Ascending aorta (tissue), 2 donors: ENCODE measurements at places on chromosomes 2 and 18. TPM values are rescaled to one million over a fixed set of nuclear protein-coding genes. Genes with fewer than 3 reads are reported as not detected.

DNA sequence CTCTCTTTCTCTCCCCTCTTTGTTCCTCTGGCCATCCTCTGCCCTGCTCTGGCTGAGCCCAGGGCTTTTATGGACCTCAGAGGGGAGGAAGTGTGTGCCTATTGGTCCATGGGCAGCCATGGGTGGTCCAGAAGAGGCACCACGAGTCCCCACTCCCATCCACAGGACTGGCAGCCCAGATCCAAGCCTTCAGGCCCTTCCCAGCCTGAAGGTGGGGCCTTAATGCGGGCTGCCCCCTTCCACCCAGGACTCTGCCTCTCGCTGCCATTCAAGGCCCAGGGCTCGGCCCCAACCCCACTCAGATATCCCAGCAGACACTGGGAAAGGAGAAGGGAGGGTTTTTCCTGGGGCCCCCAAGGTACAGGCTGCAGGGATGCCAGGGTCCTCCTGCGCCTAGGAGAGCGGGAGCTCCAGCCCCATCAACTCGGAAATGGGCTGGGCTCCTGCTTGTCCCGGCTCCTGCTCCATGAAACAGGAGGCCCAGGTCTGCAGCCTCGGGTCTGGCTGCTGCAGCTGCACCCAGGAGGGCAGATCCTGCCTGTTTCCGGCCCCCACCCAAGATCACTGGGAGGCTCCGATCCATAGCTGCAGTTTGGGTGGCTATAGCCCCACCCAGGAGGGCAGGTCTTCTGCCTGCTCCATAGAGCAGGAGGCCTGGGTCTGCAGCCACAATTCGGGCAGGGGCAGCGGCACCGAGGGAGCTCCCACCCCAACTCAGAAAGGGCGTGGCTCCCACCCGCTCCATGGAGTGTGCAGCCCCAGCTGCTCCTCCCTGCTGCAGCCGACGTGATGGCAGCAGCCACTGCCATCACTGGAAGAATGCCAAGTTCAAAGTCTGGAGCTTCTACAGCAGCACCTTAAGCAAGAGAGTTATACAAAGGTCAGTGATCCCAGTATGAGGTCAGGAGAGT is 116.6 kb upstream of the RBBP8 start:
- no peak overlapping the region for H3K27ac ChIP-seq
- no peaks in the 10 kb centered on the region for H3K27me3 ChIP-seq
- H3K36me3 ChIP-seq: no peaks in the 10 kb centered on the region
- H3K4me1 ChIP-seq: no peaks in the 10 kb centered on the region

GRCh38 chr18:79260510-79260909 is 135.2 kb upstream of the NFATC1 start:
- peaks cover 2% of the 10 kb centered on the region for H3K36me3 ChIP-seq
- H3K27ac ChIP-seq: no peak overlapping the region
- H3K4me1 ChIP-seq: no peaks in the 10 kb centered on the region
- no peak for DNase-seq

DNA sequence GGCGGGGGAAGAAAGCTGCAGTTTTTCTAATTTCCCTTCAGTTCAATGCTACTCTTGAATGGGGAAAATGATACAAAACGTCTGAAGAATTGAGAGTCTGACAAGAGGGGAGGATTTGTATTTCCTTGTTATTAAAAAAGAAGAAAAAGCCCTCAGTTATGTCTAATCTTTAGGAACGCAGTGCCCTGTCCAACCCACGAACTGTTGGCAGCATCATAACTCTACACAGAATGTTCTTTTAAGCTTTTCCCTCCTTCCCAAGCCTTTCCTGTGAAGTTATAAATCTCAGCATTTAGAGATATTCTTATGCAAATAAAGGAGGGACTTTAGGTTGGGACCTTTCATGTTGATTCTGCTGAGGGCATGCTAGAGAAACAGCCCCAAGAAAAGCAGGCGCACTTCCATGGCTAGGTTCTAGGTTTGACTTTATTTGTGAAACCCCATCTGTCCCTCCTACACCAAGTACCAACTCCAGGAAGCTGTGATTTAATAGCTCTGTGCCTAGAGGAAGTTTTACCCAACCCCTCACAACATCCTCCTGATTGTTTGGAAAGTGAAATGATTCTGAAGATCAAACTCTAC is 288.6 kb downstream of the SETBP1 start:
- DNase-seq: no peak
- H3K27ac ChIP-seq: peak overlapping the region; percentile 19
- peaks cover 11% of the 10 kb centered on the region for H3K4me1 ChIP-seq
- H3K36me3 ChIP-seq: no peaks in the 10 kb centered on the region
- no peaks in the 10 kb centered on the region for H3K27me3 ChIP-seq

- H3K36me3 ChIP-seq: no peaks in the 10 kb centered on the region
- peak overlapping the region; percentile 15 for H3K4me3 ChIP-seq
- peak; percentile 89 for DNase-seq
- H3K4me1 ChIP-seq: peaks cover 10% of the 10 kb centered on the region
- no peaks in the 10 kb centered on the region for H3K27me3 ChIP-seq
- H3K27ac ChIP-seq: peak overlapping the region; percentile 54
These were observed 48.2 kb downstream of the TWIST2 start for GRCh38 chr2:238895891-238896600.

GRCh38 chr2:237563816-237564215 is 2.6 kb upstream of the PRLH start:
- no peaks in the 10 kb centered on the region for H3K36me3 ChIP-seq
- no peak overlapping the region for H3K27ac ChIP-seq
- no peak for DNase-seq
- no peaks in the 10 kb centered on the region for H3K27me3 ChIP-seq

GRCh38 chr2:187566266-187566665 is 12.0 kb upstream of the TFPI start:
- no peak overlapping the region for H3K27ac ChIP-seq
- H3K4me1 ChIP-seq: no peaks in the 10 kb centered on the region
- no peak for DNase-seq
- no peaks in the 10 kb centered on the region for H3K36me3 ChIP-seq
- H3K4me3 ChIP-seq: no peak overlapping the region

DNA sequence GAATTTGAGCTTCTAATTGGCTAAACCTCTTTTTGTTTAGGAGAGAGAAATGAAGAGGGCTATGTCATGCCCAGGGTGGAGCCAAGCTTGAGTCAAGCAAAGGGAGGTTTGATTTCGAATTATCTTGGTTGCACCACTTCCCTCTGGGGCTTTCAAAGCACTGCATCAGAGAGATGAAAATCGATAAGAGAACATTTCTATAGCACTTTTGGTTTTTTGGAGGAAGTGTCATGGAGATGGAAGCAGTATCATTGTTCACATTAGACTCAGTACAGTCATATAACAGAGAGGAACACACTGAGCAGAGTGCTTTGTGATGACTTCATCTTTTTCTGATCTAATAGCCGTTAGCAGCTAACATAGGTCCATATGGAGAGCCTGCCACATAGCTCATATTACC is 120.3 kb upstream of the UXS1 start:
- H3K27me3 ChIP-seq: no peaks in the 10 kb centered on the region
- no peak overlapping the region for H3K27ac ChIP-seq
- H3K4me3 ChIP-seq: no peak overlapping the region
- DNase-seq: no peak
- no peaks in the 10 kb centered on the region for H3K4me1 ChIP-seq

GRCh38 chr2:238811759-238812158 is 36.1 kb upstream of the TWIST2 start:
- H3K27ac ChIP-seq: no peak overlapping the region
- no peak for DNase-seq
- no peaks in the 10 kb centered on the region for H3K27me3 ChIP-seq
- H3K4me1 ChIP-seq: no peaks in the 10 kb centered on the region
- no peaks in the 10 kb centered on the region for H3K36me3 ChIP-seq

DNA sequence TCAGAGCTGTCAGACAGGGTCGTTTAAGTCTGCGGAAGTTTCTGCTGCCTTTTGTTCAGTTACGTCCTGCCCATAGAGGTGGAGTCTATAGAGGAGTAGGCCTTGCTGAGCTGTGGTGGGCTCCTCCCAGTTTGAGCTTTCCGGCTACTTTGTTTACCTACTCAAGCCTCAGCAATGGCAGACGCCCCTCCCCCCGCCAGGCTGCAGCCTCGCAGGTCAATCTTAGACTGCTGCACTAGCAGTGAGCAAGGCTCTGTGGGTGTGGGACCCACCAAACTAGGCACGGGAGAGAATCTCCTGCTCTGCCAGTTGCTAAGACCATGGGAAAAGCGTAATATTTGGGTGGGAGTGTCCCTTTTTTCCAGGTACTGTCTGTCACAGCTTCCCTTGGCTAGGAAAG is 86.5 kb downstream of the EFEMP1 start:
- no peaks in the 10 kb centered on the region for H3K4me1 ChIP-seq
- H3K4me3 ChIP-seq: no peak overlapping the region
- DNase-seq: no peak
- H3K27ac ChIP-seq: no peak overlapping the region
- no peaks in the 10 kb centered on the region for H3K36me3 ChIP-seq

- no peak for DNase-seq
- H3K27me3 ChIP-seq: no peaks in the 10 kb centered on the region
- H3K27ac ChIP-seq: no peak overlapping the region
- no peaks in the 10 kb centered on the region for H3K36me3 ChIP-seq
- H3K4me1 ChIP-seq: no peaks in the 10 kb centered on the region
- no peak overlapping the region for H3K4me3 ChIP-seq
These were observed 484.7 kb upstream of the NRP2 start for GRCh38 chr2:205197468-205198139.

DNA sequence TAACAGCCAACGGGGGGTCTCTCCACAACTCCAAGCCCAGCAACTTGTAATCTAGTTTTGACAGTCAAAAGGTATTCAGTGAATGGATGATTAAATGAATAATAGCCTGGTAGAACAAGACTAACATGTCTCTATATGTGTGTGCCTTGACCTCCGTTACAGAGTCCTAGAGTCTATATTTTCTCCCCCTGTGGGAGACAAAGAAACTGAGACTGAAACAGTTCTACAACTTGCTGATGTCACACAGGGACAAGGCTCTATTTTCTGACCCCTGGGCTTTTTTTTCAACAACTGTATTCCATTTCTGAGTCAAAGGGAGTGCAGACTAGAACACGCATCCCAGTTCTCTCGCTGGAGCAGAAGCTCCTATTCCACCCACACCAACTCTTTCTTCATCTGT is 223.6 kb upstream of the AGAP1 start:
- H3K36me3 ChIP-seq: no peaks in the 10 kb centered on the region
- no peak for DNase-seq
- no peaks in the 10 kb centered on the region for H3K4me1 ChIP-seq
- no peaks in the 10 kb centered on the region for H3K27me3 ChIP-seq
- H3K27ac ChIP-seq: no peak overlapping the region

DNA sequence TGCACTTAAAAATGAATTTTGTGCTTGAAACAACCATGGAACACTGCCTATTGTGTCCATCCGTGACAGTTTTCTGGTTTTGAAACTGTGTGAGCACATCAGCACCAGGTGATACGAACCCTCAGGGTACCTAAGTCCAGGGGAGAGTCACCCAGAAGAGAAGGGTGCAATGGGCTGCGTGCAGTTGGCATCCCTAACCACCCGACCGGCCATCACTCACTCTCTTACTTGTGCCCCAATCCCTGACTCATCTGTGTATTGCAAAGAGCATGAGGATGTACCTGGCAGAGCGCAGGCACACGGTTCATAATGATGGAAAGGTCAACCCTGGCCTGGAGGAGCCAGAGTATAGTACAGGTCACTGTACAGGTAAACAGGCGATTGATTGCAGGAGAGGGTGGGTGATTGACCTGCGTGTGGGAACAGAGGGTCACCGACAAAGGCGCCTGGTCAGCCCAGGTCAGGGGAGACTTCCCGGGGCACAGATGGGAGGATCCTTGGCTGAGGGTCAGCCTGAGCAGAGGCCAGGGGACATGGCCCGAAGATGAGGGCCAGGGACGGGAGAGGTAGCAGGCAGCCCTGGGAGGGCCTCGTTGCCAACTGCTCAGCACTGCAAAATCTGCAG is 160.3 kb downstream of the SEPTIN10 start:
- H3K4me3 ChIP-seq: no peak overlapping the region
- no peaks in the 10 kb centered on the region for H3K27me3 ChIP-seq
- H3K4me1 ChIP-seq: peaks cover 61% of the 10 kb centered on the region
- no peak overlapping the region for H3K27ac ChIP-seq

GRCh38 chr18:5626130-5626880 is 82.5 kb upstream of the EPB41L3 start:
- peaks cover 4% of the 10 kb centered on the region for H3K4me1 ChIP-seq
- no peak for DNase-seq
- H3K4me3 ChIP-seq: no peak overlapping the region
- no peaks in the 10 kb centered on the region for H3K27me3 ChIP-seq
- no peak overlapping the region for H3K27ac ChIP-seq

- no peaks in the 10 kb centered on the region for H3K27me3 ChIP-seq
- no peak overlapping the region for H3K27ac ChIP-seq
- H3K4me1 ChIP-seq: peaks cover 10% of the 10 kb centered on the region
- H3K4me3 ChIP-seq: no peak overlapping the region
- H3K36me3 ChIP-seq: no peaks in the 10 kb centered on the region
- DNase-seq: no peak
These were observed 6.8 kb downstream of the PHLPP1 start for GRCh38 chr18:62721839-62722795.

DNA sequence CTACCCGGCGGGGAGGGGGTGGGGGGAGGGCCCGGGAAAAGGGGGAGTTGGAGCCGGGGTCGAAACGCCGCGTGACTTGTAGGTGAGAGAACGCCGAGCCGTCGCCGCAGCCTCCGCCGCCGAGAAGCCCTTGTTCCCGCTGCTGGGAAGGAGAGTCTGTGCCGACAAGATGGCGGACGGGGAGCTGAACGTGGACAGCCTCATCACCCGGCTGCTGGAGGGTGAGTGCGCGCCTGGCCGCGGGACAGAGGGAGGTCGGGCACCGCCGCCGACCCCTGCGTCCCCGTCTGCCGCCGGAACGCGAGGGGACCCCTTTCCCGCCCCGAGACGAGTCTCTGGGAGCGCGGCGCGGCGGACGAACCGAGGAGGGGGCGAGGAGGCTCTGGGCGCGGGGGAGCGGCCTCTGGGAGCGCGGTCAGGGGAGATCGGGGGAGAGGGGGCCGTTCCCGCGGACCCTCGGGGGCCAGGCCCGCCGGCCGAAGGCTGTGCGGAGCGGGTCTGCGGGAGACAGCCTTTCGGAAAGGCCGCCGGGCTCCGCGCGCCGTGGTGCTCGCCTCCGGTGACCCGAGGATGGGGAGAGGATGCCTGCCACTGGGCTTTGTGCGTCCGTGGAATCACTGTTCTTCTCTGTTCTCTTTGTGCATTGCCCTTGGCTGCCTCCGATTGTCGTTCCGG is 463 bp downstream of the PPP1CB start:
- H3K36me3 ChIP-seq: no peaks in the 10 kb centered on the region
- H3K4me3 ChIP-seq: peak overlapping the region; percentile 89
- peak overlapping the region; percentile 100 for H3K27ac ChIP-seq
- DNase-seq: no peak

DNA sequence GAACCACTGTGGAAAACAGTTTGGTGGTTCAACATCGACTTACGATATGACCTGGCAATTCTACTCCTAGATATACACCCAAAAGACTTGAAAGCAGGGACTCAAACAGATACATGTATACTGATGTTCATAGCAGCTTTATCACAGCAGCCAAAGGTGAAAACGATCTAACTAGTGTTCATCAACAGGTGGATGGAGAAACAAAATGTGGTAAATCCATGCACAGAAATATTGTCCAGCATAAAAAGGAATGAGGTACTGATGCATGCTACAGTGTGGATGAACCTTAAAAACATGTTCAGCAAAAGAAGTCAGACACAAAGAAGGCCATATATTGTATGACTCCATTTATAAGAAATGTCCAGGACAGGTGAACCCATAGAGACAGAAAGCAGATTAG is 36.3 kb downstream of the MRO start:
- H3K36me3 ChIP-seq: no peaks in the 10 kb centered on the region
- no peak overlapping the region for H3K4me3 ChIP-seq
- H3K27me3 ChIP-seq: no peaks in the 10 kb centered on the region
- DNase-seq: no peak
- H3K4me1 ChIP-seq: no peaks in the 10 kb centered on the region

Gene HAAO
- 7.2 TPM for total RNA-seq

Gene CCT4
- total RNA-seq: 35.3 TPM

Gene DNAJB2
- 51.0 TPM for total RNA-seq

Gene ALPP
- total RNA-seq: not detected

Gene CFC1
- not detected for total RNA-seq

Gene MAPK4
- 1.2 TPM for total RNA-seq

Gene PREPL
- total RNA-seq: 22.6 TPM

Gene TMEM178A
- total RNA-seq: 29.5 TPM

Gene PDK1
- total RNA-seq: 24.2 TPM
